ENCODE measurements at places on chromosomes 1 and 21.
A peak's percentile ranks its signal among the peaks of the same experiment; 100 is the strongest.

DNA sequence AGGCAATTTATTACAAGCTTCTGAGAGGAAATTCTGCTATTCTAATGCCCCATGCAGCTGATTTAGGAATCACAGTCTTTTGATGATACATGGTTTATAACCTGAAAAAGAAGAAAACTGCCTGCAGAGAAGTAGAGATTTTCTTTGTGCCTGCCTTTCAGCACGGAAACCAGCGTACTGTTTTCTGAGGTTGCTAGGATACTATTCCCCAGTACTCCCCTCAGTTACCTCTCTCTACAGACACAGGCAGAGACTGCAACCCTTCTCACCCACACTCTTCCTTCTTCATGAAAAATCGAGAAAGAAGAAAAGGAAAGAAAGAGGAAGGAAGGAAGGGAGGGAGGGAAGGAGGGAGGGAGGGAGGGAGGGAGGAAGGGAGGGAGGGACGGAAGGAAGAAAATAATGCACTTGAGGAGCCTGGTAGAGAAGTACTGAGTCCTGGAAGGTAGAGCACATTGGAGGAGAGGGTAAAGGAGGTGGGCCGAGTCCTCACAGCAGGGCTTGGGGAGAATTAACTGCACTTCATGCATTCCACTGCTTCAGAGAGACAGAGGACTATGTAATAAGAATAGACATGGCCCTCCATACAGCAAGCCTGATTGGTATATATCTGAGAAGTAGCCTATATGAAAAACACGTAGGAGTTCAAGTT is 21.9 kb downstream of the RGS2 start:
- no peak overlapping the region for H3K27ac ChIP-seq
- no peak overlapping the region for H3K4me3 ChIP-seq

GRCh38 chr1:148353461-148354283 is 129.4 kb downstream of the PPIAL4G start:
- no peak overlapping the region for H3K4me3 ChIP-seq
- H3K27ac ChIP-seq: no peak overlapping the region
- no peaks in the 10 kb centered on the region for H3K4me1 ChIP-seq
- H3K36me3 ChIP-seq: no peaks in the 10 kb centered on the region
- DNase-seq: no peak
- H3K27me3 ChIP-seq: no peaks in the 10 kb centered on the region

- no peaks in the 10 kb centered on the region for H3K27me3 ChIP-seq
- no peaks in the 10 kb centered on the region for H3K4me1 ChIP-seq
- no peak overlapping the region for H3K4me3 ChIP-seq
- no peak overlapping the region for H3K27ac ChIP-seq
- no peak for DNase-seq
Observed at GRCh38 chr1:66834926-66835325, 33.9 kb upstream of the INSL5 start.

DNA sequence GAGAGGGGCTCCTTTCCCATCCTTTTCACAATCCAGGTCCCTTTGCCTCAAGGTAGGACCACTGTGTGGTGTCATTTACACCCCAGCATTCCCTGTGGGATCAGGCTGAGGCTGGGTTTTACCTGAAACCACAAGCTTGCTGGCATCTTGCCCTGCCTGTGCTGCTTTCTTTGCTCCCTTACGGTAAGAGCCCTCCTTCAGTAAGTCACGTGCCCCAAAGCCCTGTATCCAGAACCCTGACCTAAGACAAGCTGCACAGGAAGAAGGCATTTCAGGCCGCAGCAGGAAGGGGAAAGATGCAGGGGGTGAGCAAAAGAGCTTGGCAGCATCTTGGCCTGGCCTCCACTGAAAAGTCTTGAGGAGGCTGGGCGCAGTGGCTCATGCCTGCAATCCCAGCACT is 58.4 kb downstream of the KLHDC7A start:
- no peaks in the 10 kb centered on the region for H3K4me1 ChIP-seq
- H3K27me3 ChIP-seq: no peaks in the 10 kb centered on the region
- no peaks in the 10 kb centered on the region for H3K36me3 ChIP-seq
- H3K4me3 ChIP-seq: no peak overlapping the region
- no peak overlapping the region for H3K27ac ChIP-seq

- H3K27ac ChIP-seq: peak overlapping the region; percentile 78
- H3K4me3 ChIP-seq: peak overlapping the region; percentile 37
- no peak for DNase-seq
- peaks cover 21% of the 10 kb centered on the region for H3K4me1 ChIP-seq
- peaks cover 8% of the 10 kb centered on the region for H3K36me3 ChIP-seq
- H3K27me3 ChIP-seq: no peaks in the 10 kb centered on the region
Observed at GRCh38 chr1:8408151-8408839, 90.4 kb downstream of the SLC45A1 start.

GRCh38 chr1:26360807-26361604 is 7.1 kb upstream of the CRYBG2 start:
- H3K36me3 ChIP-seq: no peaks in the 10 kb centered on the region
- H3K27ac ChIP-seq: no peak overlapping the region
- H3K4me3 ChIP-seq: peak overlapping the region; percentile 20
- peaks cover 14% of the 10 kb centered on the region for H3K27me3 ChIP-seq
- no peak for DNase-seq

DNA sequence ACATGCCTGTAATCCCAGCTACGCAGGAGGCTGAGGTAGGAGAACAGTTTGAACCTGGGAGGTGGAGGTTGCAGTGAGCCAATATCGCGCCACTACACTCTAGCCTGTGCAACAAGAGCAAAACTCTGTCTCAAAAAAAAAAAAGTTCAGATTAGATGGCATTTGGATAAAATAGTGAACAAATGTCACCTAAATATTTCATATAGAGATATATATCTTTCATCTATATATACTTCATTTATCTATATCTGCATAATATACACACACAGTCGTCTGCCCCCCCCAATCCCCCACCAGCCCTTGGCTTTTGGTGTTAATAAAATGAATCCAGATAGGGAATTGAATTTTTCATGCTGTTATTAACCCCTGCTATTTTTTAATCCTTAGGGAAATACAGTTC is 5.0 kb downstream of the PPP1R15B start:
- DNase-seq: no peak
- H3K27ac ChIP-seq: no peak overlapping the region
- H3K4me3 ChIP-seq: peak overlapping the region; percentile 76
- H3K27me3 ChIP-seq: no peaks in the 10 kb centered on the region
- H3K36me3 ChIP-seq: peaks cover 38% of the 10 kb centered on the region

GRCh38 chr1:156648496-156648895 is 6.6 kb downstream of the BCAN start:
- no peak for DNase-seq
- no peaks in the 10 kb centered on the region for H3K36me3 ChIP-seq
- no peak overlapping the region for H3K27ac ChIP-seq
- no peak overlapping the region for H3K4me3 ChIP-seq
- H3K27me3 ChIP-seq: peaks cover 17% of the 10 kb centered on the region

GRCh38 chr1:198763298-198763714 is 124.5 kb downstream of the PTPRC start:
- no peak overlapping the region for H3K27ac ChIP-seq
- H3K4me3 ChIP-seq: no peak overlapping the region
- no peaks in the 10 kb centered on the region for H3K36me3 ChIP-seq
- H3K27me3 ChIP-seq: no peaks in the 10 kb centered on the region
